CD4-positive, alpha-beta T cell treated with Interferon gamma for 1 hour (primary cell): ENCODE measurements at places on chromosomes 6 and 20.
A peak's percentile ranks its signal among the peaks of the same experiment; 100 is the strongest.

GRCh38 chr20:58623579-58624473 is 27.3 kb upstream of the STX16 start:
- DNase-seq, result no peak

DNA sequence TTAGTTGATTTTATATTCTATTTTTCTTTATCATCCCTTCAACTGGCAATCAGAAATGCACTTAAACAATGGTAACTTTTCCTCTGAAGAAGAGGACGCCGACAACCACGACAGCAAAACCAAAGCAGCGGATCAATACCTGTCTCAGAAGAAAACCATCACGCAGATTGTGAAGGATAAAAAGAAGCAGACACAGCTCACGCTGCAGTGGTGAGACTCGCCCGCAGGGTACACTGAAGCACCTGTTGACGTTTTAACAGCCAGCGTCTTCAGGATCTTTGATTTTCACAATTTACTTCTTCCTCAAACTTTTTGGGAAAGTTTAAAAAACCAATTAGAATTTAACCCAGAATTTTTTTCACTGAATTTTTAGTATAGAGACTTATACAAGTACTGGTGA is 701 bp downstream of the RFX6 start:
- DNase-seq, result no peak

DNA sequence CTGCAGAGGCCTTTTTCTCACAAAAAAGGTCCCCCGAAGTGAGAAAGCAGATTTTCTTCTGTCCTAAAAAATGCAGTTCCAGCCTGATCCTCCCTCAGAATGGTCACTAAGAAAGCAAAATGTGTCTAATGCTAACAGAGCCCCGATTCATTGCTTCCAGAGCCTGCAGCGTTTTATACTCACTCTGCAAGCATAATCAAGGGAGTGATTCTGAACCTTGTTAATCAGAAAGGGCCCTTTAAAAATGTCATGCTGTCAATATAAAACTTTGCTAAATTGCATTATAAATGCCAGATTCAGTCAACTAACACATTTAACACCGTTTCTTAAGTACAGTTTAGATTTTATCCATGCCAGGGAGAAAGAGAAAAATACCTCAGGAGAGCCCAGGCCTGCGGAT is 202.8 kb downstream of the CD83 start:
- no peak for DNase-seq

DNA sequence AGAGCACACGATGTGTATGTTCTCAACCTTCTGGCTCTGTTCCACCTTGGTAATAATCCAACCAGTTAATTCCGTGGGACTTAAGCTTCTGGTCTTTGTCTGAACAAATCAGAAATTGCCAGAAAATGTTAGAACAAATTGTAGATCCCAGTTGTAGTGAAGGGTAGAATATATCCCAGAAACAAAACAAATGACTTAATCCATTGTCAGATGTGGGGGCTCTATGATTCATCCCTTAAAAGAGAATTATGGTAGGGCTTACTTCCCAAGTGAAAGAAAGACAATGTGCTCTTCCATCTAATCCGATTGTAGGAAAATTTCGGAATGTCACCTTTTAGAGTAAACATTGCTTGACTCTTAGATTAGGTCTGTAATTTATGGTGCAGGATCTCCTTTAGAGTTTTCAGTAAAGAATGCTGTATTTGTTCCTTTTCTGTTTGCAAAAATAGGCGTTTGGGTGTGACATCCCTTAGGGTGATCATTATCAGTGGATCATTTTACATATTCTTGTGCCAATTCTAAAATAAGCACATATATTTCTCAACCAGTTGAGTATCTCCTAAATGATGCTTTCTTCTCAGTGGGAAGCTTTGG is 234.5 kb upstream of the ZNF217 start:
- DNase-seq, result no peak

DNA sequence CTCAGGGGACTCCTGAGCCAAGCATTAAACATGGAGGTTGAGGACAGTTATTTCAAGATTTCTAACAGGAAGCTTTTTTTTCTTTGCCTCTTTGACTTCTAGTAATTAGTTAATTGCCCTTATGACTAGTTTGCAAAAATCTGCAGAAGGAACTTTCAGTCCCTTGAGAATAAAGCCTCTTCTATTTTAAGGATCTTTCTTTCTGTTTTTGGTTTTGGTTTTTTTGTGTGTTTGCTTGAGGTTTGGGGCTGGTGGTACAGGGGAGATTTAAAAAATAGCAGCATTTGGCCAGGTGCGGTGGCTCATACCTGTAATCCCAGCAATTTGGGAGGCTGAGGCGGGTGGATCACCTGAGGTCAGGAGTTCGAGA is 259.3 kb downstream of the BMP7 start:
- no peak for DNase-seq

DNA sequence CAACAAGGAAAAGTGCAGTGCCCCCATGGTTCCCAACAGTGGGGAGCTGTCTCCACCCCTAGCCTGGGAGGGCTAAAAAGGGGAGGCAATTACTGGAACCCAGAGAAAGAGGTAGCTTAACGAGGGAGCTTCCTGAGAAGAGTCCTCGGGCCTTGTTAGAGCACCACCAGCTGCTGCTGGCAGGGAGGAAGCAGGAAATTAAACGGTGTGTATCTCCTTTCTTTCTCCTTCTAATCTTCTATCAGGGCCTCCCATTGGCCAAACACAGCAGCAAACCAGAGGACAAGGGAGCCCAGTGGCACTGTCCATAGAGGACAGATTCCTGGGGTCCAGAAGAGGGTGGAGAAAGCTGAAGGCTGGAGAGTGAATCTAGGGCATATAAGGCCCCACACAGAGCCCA is 7.6 kb upstream of the BTN2A2 start:
- DNase-seq, result no peak

- no peak for DNase-seq
Measured at GRCh38 chr6:79862126-79862525, 85.2 kb downstream of the ELOVL4 start.

- DNase-seq, result no peak
Measured at GRCh38 chr20:44032583-44033331, 118.1 kb downstream of the TOX2 start.

DNA sequence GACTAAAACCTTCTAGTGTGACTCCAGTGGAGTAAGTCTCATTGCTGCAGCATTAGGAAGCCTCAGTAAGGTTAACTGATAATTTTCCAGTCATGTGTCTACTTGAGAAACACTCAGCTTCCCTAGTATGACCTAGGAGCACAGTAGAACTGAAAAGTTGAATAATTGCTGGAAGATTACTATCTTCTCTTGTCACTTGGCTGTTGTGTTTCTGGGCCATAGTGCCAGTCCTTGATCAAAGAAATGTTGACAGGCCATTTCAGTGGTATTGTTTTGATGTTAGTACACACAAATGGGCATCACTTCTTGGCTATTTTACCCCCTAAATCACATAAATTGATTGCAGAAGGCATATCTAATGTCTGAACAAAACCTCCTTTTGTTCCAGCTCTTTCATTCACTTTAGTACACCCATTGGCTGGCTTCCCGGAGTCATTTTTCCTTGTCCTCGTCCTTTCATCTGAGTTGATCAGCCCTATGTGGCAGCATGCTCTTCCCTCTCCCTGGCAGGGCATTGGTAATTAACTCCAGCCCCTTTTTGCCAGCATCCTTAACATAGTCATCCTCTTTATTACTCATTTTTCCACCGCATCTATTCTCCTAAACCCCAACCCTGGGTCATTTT is 6.0 kb downstream of the ENPP3 start:
- DNase-seq, result no peak

- DNase-seq, result no peak
Measured at GRCh38 chr6:150830439-150831165, 34.9 kb upstream of the MTHFD1L start.

GRCh38 chr20:53069132-53069531 is 97.0 kb downstream of the TSHZ2 start:
- no peak for DNase-seq

DNA sequence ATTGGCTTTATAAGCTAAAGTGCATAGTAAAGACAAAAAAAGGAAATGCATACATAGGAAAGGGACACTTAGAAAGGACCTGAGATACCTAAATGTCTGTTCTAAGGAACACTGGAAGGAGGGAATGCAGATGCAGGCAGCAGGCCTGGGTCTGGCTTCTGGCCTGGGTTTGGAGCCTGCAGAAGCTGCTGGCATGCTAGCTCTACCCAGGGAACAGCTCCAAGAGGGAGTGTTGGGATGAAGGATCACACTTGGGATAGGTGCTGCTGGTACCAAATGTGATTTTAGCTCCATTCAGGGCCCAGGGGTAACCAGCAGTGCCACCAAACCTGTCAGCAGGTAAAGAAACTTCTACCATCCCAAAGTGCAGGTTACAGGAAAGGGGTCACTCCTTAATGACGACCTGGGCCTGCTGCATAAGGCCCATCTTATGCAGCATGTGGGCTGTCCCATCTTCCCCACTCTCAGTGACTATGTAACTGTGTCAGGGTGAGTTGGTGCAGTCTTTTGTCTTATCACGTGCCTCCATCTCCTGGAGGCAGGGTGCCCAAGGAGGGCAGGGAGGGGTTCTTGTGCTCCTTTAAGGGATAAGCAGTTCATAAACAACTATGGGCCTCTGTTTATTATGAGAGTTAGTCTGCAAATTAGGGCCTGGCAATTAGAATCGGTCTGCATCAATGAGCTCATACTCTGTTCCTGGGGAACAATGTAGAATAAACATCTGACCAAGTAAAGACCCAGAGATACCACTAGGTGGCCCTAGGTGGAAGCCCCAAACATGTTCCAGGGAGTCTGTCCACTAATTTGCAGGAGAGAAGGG is 26.9 kb downstream of the DDX27 start:
- no peak for DNase-seq

DNA sequence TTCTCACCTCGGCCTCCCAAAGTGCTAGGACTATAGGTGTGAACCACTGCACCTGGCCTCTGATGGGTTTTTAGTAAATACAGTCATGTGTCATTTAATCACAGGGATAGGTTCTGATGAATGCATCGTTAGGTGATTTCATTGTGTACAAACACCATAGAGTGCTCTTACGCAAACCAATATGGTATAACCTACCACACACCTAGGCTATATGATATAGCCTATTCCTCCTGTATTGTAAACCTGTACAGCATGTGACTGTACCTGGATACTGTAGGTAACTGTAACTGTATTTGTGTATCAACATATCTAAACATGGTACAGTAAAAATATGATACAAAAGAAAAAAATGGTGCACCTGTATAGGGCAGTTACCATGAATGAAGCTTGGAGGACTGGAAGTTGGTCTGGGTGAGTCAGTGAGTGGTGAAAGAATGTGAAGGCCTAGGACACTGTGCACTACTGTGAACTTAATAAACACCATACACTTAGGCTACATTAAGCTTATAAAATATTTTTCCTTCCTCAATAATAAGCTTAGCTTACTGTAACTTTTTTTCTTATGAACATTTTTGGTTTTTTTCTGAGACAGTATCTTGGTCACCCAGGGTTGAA is 10.0 kb downstream of the BICRAL start:
- DNase-seq, result no peak

- peak; percentile 89 for DNase-seq
Measured at GRCh38 chr6:106629103-106629858, at the start of the genes QRSL1 and RTN4IP1. Gene QRSL1 (plus strand): TSS chr6:106629578. CDS start chr6:106629682, 104 bp downstream. Gene RTN4IP1 (minus strand): TSS chr6:106629498. CDS start chr6:106629021, 477 bp downstream.

- DNase-seq, result no peak
Measured at GRCh38 chr6:82687855-82688254, 324.2 kb downstream of the TPBG start.

- no peak for DNase-seq
Measured at GRCh38 chr6:139648430-139649000, 274.1 kb upstream of the CITED2 start.

DNA sequence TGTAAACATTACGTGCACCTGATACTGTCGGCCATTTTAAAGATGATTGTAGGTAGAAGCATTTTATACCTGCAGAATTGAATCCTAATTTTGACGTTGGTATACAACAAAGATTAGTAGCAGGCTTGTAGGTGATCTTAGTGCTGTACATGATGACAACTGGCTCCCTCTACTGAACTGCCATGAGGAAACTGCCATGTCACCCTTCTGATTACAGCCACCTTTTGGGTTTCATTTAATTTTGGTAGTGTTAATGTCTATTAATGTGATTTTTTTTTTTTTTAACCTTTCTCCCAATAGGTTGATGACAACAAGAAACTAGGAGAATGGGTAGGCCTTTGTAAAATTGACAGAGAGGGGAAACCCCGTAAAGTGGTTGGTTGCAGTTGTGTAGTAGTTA is 2.3 kb downstream of the RPS12 start:
- no peak for DNase-seq

DNA sequence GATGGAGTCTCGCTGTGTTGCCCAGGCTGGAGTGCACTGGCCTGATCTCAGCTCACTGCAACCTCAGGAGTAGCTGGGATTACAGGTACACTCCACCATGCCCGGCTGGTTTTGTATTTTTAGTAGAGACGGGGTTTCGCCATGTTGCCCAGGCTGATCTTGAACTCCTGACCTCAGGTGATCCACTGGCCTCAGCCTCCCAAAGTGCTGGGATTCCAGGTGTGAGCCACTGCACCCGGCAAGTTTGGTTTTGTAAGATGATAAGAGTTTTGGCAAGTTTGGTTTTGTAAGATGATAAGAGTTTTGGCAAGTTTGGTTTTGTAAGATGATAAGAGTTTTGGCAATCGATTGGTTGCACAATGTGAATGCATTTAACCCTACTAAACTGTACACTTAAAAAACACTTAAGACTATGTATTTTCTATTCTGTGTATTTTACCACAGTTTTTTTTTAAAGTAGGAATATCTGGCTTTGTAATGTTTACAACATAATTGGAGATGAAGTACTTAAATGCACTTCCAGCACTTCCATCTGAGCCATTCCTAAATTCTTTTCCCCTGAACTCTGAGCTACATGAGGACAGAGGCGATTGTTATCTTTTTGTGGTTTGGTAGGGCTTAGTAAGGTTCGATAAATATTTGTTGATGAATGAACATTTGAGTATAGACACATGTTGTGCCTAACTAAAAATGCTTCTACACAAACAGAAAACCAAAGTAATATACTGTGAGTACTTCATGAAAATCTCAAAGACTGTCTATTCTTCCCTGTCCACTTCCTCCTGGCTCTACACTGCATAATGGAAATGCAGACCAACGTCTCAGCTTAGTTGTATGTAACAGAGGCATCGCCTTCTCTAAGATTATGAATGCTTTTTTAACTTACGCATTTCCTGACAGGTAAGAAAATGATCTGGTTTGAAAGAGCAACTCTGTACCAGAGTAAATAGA is 18.8 kb downstream of the SAMHD1 start:
- DNase-seq, result no peak

DNA sequence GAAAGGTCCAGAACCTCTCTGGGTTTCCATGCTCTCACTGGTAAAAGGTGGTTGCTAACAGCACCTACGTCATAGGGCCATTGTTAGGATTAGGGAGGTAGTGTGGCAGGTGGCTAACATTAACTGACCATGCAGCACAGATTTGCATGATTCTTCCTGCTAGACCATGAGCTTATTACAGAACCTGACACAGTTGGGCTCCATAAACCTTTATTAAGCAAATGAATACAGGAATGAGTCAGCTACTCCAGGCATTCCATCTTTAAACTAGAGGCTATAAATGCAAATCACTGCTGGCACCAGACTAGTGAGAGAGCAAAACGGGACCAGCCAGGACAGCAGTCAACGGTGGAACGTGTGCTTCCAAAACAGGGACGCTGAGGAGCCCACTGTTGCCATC is 440.1 kb downstream of the PTPRT start:
- DNase-seq, result no peak

GRCh38 chr6:16229700-16230099 is 8.7 kb upstream of the GMPR start:
- DNase-seq, result no peak

- DNase-seq, result no peak
Measured at GRCh38 chr6:137903933-137904821, 37.1 kb downstream of the TNFAIP3 start.

- DNase-seq, result no peak
Measured at GRCh38 chr6:14113976-14114375, 3.6 kb upstream of the CD83 start.
